ENCODE measurements at places on chromosomes 1 and 21. TPM values are rescaled to one million over a fixed set of nuclear protein-coding genes. Genes with fewer than 3 reads are reported as not detected.

DNA sequence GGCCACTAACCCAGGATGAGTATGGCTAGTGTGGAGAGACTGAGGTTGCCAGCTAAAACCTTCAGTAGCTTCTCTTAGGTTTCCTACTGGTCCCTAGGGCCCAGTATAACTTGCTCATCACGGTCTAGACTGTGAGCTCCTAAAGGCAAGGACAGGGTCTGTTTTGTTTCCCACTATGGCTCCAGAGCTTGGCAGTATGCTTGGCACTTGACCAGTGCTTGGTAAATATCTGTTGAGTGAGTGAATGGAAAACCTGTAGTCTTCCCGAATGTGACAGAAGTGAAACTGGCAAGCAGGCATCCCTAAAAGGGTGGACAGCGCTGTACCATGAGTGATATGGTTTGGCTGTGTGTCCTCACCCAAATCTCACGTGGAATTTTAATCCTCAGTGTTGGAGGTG is 13.1 kb upstream of the PARS2 start:
- no peak overlapping the region for H3K4me3 ChIP-seq
- peaks cover 8% of the 10 kb centered on the region for H3K4me1 ChIP-seq
- H3K27ac ChIP-seq, result no peak overlapping the region

SLC44A3 gene
- 0.68 TPM for total RNA-seq

DNA sequence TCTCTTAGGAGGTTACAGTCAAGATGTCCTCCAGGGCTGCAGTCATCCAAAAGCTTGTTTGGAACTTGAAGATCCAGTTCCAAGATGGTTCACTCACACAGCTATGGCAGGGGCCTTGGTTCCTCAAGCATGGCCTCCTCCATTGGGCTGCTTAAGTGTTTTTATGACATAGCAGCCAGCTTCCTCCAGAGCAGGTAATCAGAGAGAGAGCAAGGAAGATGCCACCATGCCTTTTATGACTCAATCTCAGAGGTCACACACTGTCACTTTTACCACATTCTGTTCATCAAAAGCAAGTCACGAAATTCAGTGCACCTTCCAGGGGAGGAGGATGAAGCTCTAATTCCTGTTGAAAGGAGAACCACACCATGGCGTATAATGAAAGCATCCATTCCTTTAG is 17.1 kb downstream of the ELAPOR1 start:
- DNase-seq, result no peak
- H3K36me3 ChIP-seq, result peaks cover 3% of the 10 kb centered on the region
- H3K4me1 ChIP-seq, result peaks cover 18% of the 10 kb centered on the region
- H3K27ac ChIP-seq, result no peak overlapping the region
- H3K4me3 ChIP-seq, result no peak overlapping the region

REN gene
- total RNA-seq, result not detected

OR2M3 gene
- not detected for total RNA-seq

- H3K27ac ChIP-seq, result no peak overlapping the region
- H3K4me3 ChIP-seq, result no peak overlapping the region
- no peak for DNase-seq
- peaks cover under 1% of the 10 kb centered on the region for H3K36me3 ChIP-seq
- H3K27me3 ChIP-seq, result peaks cover 15% of the 10 kb centered on the region
Measured at GRCh38 chr1:205381305-205381704, 24.6 kb upstream of the KLHDC8A start.

CASQ2 gene
- total RNA-seq, result not detected

ZBTB37 gene
- 15.4 TPM for total RNA-seq

DNA sequence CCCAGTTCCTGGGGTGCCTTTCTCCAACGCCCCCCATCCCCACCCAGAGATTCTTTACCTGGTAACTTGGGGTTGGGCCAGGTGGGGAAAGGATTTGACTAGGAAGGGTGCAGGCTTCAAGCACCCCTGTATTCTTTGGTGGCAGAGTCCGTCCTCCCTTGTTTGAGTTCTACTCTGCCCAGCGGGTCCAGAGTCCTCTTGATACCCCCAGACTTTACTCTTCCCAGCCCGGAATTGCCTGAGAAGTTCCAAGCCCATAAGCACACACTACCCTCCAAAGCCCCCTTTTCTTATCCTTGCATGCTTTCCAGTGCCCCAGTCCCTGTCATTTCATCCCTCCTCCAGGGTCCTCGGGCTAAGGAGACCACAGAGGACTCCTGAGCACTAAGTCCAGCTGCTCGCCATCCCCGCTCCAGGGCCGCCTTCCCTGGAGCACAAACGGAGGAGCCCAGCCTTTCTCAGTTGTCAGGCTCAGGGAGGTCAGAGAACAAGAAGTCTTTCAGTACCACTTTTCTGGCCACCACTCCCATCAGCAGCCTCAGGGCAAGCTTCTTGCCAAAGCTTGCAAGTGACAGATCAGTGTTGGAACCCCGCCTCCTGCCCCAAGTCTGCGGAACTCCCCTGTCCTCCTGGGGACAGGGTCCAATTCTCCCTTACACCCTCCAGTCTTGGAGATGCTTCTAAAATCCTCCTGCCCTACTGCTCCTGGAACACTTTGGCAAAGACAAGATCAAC is 12.2 kb downstream of the SLC45A3 start:
- no peak overlapping the region for H3K4me3 ChIP-seq
- no peak overlapping the region for H3K27ac ChIP-seq
- DNase-seq, result no peak
- peaks cover 30% of the 10 kb centered on the region for H3K27me3 ChIP-seq
- peaks cover 5% of the 10 kb centered on the region for H3K4me1 ChIP-seq
- H3K36me3 ChIP-seq, result no peaks in the 10 kb centered on the region

All from T-helper 17 cell (primary cell).